ENCODE measurements at places on chromosomes 2 and 18.
A peak's percentile ranks its signal among the peaks of the same experiment; 100 is the strongest.

GRCh38 chr2:25483607-25484266, 142.0 kb upstream of the DNMT3A start:
- no peak overlapping the region for H3K4me3 ChIP-seq
- no peaks in the 10 kb centered on the region for H3K27me3 ChIP-seq
- H3K27ac ChIP-seq, result no peak overlapping the region
- DNase-seq, result no peak
- H3K4me1 ChIP-seq, result no peaks in the 10 kb centered on the region
- H3K36me3 ChIP-seq, result no peaks in the 10 kb centered on the region

DNA sequence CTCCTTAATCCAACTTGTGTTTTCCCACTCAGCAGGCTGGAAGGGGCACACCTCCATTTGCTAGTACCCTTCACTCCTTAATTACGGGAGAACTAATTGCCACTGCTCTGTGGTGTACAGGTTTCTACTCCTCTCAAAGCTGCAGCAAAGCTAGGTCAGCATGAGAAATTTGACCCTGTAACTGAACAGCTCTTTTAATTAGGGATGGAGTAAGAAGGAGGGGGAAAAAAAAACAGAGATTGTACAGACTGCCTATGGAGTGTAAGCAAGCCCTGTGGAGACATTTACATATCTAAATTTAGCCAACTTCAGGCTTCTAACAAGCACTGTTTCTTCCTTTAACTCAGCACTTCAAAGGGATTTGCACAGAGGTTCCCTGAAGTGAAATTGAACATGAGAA, 629.7 kb upstream of the SETBP1 start:
- no peaks in the 10 kb centered on the region for H3K4me1 ChIP-seq
- DNase-seq, result no peak
- no peak overlapping the region for H3K4me3 ChIP-seq
- no peaks in the 10 kb centered on the region for H3K36me3 ChIP-seq

DNA sequence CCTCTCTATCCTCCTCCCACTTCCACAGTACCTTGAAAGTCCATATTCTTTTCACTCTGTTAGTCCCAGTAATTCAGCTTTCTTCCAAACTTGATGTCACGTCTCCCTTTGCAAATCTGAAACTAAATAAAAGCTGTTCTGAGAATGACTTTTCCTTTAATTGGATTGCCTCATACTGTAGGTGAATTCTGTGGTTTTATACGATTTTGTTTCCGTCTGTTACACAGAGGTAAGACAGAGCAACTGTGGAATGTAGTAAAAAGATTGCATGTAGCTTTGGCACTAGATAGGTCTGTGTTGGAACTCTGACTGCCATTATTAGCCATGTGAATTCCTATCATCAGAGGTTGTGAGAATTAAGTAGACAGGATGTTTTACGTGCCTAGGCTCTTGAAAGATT, 25.9 kb downstream of the MALT1 start:
- peaks cover 2% of the 10 kb centered on the region for H3K36me3 ChIP-seq
- no peak overlapping the region for H3K4me3 ChIP-seq

- H3K27me3 ChIP-seq, result no peaks in the 10 kb centered on the region
- H3K27ac ChIP-seq, result no peak overlapping the region
- DNase-seq, result no peak
- H3K4me3 ChIP-seq, result no peak overlapping the region
Measured at GRCh38 chr18:5173646-5174045, 23.4 kb downstream of the AKAIN1 start.

DNA sequence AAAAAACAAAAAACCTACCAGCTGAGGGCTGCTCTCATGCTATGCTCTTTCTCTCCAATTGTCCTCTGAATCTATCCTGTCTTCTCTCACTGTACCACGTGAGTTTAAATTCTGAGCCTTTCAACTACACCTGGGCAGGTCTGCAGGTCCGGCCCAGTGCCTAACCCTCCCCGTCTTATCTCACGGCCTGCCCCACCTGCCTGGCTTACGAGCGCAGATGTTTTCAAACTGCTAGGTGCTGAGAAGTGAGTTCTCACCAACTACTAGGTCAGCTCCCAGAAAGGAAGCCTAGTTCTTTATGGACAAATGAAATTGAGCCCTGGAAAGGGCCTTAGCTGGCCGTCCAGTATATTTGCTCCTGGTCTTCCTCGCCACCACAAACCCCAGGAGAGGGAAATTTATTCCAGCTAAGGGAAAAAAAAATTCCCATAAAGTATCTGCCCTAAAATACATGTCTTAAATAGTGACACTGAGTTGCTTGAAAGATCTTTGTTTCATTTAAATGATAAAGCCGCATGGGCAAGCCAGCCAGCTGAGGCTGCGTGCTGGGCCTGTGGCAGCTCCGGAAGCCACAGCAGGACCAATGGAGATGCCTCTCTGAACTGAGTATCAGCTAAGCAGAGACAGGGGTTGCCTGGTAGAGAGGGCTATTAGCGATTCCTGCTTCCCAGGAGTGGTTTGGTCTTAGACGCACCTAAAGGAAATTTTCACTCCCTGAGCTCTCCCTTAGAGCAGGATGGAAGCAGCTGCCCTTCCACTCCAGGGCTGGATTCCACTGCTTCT, 92.5 kb upstream of the NCK2 start:
- H3K36me3 ChIP-seq, result no peaks in the 10 kb centered on the region
- no peak overlapping the region for H3K27ac ChIP-seq
- DNase-seq, result no peak
- no peaks in the 10 kb centered on the region for H3K27me3 ChIP-seq
- no peak overlapping the region for H3K4me3 ChIP-seq

DNA sequence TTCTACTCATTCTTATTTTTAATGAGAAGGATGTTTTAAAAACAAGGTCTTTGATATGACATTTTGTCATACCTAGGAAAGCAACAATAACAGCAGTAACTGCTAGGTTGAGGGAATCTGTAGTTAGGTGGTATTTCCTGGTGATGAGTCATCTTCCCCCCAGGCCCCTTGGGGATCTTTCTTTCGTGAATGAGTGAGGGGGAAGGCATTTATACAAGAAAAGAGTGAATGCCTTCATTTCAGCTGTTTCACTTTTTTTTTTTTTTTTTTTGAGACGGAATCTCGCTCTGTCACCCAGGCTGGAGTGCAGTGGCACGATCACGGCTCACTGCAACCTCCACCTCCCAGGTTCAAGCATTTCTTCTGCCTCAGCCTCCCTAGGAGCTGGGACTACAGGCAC, 108.6 kb downstream of the MAP4K4 start:
- peak overlapping the region; percentile 15 for H3K27ac ChIP-seq
- no peak overlapping the region for H3K4me3 ChIP-seq
- no peaks in the 10 kb centered on the region for H3K27me3 ChIP-seq
- H3K4me1 ChIP-seq, result peaks cover 26% of the 10 kb centered on the region
- DNase-seq, result no peak

DNA sequence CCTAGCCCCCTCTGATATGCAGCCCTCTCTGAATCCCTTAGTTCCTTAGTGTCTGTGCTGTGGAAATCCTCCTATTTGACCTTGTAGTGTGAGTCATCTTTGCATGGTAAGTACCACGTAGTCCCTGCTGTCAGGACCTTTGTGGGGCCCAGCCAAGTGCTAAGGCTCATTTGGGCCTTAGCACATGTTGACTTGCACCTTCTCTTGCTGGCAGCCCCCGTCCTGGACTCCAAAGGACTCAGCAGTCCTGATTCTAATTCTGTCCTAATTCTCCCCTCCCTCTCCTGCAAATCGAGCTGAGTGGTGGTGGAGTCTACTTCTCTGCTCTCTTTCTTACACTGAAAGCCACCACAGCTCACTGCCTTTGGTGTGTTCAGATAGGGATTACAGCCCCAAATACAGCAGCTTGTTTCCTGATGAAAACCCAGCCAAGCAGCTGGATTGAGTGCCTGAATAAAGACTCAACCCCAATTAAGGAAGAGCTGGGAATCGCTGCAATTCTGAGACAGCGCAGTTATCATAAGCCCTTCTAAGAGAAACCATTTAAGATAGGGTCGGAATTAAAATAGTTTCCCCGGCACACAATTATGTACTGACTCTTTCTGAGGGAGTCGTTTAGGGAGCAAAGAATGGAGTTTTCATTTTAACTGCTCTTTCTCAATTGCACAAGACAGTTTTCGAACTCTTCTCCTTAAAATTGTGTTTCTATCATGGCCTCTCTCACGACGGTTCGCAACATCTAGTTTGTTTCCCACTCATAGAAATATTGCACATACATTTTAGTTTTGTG, 215.6 kb upstream of the TNP1 start:
- peak overlapping the region; percentile 38 for H3K27ac ChIP-seq
- H3K27me3 ChIP-seq, result no peaks in the 10 kb centered on the region
- DNase-seq, result no peak

- H3K36me3 ChIP-seq, result no peaks in the 10 kb centered on the region
- peak overlapping the region; percentile 79 for H3K27ac ChIP-seq
- DNase-seq, result no peak
- no peak overlapping the region for H3K4me3 ChIP-seq
Measured at GRCh38 chr2:30421026-30421603, 25.9 kb upstream of the LCLAT1 start.

DNA sequence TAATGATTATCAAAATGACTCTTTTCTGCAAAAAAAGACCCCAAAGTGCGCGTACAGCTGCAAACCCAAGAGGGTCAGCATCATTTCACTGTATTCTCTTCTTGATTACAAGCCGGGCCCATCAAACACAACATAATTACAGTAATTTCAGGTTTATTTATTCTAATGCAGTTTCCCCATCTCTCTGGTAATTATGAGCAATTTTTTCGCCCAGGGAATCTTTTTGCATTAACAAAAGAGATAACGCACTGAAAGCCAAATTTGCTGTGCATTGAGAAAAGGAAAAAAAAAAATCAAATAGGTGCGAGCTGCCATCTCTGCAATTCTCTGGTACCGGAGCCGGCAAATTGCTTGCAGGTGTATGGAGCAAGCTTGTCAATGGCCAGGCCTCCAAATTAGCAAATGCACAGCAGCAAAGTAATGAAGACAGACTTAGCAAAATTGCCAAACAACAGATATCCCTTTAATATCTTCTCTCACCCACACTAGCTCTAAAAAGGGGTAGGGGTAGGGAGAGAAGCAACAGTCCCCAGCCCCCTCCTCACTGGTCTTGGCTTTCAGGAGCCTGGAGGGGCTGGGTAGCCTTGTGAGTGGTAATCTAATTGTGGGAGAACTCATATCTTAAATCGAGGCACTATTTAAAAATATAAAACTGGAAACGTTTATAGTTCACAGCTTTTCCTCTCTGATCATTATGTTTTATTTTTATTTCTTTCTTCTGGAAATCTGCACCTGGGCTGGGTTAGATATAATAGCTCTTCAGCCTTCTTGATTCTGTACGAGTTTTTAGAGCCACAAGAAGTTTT, 6.7 kb downstream of the DLX1 start:
- no peak for DNase-seq
- H3K4me1 ChIP-seq, result peaks cover 28% of the 10 kb centered on the region
- H3K4me3 ChIP-seq, result no peak overlapping the region
- H3K36me3 ChIP-seq, result no peaks in the 10 kb centered on the region
- H3K27ac ChIP-seq, result no peak overlapping the region
- H3K27me3 ChIP-seq, result peaks cover 67% of the 10 kb centered on the region

- peak within 1 kb of the TSS; percentile 76 for H3K27ac ChIP-seq
- no peaks in the 10 kb centered on the region for H3K27me3 ChIP-seq
- no peaks in the 10 kb centered on the region for H3K36me3 ChIP-seq
- peaks cover 6% of the 10 kb centered on the region for H3K4me1 ChIP-seq
- H3K4me3 ChIP-seq, result peak within 1 kb of the TSS; percentile 67
Measured at GRCh38 chr2:109128616-109129355, at the start of gene SH3RF3. Gene SH3RF3 (plus strand): TSS chr2:109129205.

GRCh38 chr2:145287736-145288135, 767.8 kb upstream of the ZEB2 start:
- H3K27me3 ChIP-seq, result no peaks in the 10 kb centered on the region
- no peaks in the 10 kb centered on the region for H3K4me1 ChIP-seq
- H3K36me3 ChIP-seq, result no peaks in the 10 kb centered on the region

GRCh38 chr2:118268268-118268667, 180.0 kb downstream of the INSIG2 start:
- no peak for DNase-seq
- no peaks in the 10 kb centered on the region for H3K27me3 ChIP-seq
- H3K36me3 ChIP-seq, result no peaks in the 10 kb centered on the region
- H3K4me1 ChIP-seq, result no peaks in the 10 kb centered on the region
- no peak overlapping the region for H3K4me3 ChIP-seq
- no peak overlapping the region for H3K27ac ChIP-seq

GRCh38 chr2:39706312-39706711, 40.6 kb downstream of the TMEM178A start:
- H3K27me3 ChIP-seq, result no peaks in the 10 kb centered on the region
- no peak for DNase-seq
- no peaks in the 10 kb centered on the region for H3K36me3 ChIP-seq
- H3K4me3 ChIP-seq, result no peak overlapping the region
- H3K4me1 ChIP-seq, result no peaks in the 10 kb centered on the region
- H3K27ac ChIP-seq, result no peak overlapping the region

DNA sequence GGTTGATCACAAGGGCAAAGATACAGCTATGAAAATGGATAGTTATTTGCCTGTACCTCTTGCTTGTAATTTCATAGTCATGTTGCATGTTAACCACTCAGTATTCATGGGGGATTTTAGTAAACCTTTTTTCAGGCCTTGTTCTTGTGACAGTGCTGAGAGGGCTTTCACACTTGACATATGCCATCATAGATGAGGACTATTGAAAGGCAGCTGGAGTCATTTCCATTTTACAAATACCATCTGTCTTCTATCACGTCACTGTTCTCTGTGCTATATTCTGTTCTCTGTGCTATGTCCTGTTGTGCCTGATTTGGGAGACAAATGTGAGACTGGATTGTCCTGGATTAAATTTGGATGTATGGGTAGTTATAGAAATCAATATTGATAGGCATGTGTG, 131.7 kb downstream of the LYPD6B start:
- no peaks in the 10 kb centered on the region for H3K27me3 ChIP-seq
- no peaks in the 10 kb centered on the region for H3K4me1 ChIP-seq
- DNase-seq, result no peak
- no peaks in the 10 kb centered on the region for H3K36me3 ChIP-seq
- H3K27ac ChIP-seq, result no peak overlapping the region

DNA sequence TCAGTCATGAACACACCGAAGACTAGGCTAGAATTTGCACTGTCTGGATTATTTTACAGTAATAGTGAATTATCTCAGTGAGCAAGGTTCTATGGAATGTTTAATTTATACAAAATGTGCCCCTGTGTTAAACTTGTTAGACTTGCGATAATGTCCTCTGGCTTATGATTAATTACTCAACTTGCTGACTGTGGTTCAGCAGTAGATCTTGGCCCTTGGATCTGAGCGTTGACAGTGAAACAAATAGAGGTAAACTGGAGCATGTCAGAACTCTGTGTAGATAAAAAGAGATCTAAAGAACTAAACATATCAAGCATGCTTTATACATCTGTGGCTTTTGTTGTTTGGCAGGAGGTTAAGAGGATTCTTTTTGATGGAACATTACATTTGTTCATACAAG, 407.6 kb downstream of the DSEL start:
- DNase-seq, result no peak
- H3K27ac ChIP-seq, result no peak overlapping the region
- no peak overlapping the region for H3K4me3 ChIP-seq
- H3K27me3 ChIP-seq, result no peaks in the 10 kb centered on the region
